Uterus (tissue), 4 donors: ENCODE measurements at places on chromosomes 11 and 22.

GRCh38 chr11:9057007-9057406 is 34.4 kb downstream of the SCUBE2 start:
- DNase-seq = no peak

DNA sequence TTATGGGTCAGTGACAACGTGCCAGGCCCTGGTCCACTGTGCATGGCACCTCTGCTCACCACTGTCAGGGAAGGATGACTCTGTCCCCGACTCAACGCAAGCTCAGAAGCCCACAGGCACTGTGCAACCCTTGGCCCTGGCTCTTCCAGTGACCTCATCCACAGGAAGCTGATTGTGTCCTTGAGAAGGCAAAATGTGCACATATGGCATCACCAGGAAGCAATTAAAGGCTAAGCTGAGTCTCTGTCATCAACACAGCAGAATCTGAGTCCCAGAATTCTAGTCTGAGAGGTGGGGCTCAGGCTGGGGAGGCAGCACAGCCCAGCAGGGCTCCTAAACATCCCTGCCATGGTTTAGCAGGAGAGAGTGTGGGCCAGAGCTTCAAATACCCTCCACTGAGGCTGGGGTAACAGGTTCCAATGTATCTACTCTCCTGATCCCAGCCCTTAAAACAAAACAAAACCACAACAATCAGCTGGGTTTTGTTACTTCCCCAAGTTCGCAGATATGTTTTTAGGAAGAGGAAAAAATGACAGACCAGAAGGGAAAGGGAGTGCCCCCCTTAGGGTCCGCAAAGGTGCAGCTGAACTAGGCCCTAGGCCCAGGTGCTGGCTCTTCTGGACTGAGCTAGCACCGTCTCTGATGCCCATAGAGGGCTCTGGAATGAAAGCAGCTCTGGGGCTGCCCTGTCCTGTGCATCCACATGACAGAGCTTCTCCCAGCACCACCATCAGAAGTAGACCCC is 33.5 kb upstream of the GNAZ start:
- DNase-seq = no peak

DNA sequence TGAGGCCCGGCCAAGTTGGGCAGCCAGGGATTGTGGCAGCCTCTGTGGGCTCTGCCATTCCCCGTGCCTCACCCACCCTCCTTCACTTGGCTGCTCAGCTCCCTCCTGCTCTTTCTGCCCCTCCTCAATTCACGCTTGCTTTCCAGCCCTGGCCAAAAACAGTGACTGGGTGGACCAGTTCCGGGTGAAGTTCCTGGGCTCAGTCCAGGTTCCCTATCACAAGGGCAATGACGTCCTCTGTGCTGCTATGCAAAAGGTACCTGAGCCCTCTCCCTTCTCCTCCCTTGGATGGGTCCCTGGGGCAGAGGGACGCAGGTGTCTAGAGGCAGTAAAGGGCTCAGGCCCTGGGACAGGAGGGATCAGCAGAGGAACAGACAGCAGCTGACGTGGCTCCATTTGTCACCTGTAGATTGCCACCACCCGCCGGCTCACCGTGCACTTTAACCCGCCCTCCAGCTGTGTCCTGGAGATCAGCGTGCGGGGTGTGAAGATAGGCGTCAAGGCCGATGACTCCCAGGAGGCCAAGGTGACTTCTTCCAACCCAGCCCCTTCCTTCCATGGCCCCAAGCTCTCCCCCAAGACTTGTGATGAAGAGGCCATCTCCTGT is 2.7 kb downstream of the FREY1 start:
- DNase-seq = no peak

- DNase-seq = no peak
Observed at GRCh38 chr22:31326877-31327276, 19.3 kb downstream of the PATZ1 start.

GRCh38 chr11:11265994-11266606 is 87.0 kb downstream of the CSNK2A3 start:
- DNase-seq = no peak

DNA sequence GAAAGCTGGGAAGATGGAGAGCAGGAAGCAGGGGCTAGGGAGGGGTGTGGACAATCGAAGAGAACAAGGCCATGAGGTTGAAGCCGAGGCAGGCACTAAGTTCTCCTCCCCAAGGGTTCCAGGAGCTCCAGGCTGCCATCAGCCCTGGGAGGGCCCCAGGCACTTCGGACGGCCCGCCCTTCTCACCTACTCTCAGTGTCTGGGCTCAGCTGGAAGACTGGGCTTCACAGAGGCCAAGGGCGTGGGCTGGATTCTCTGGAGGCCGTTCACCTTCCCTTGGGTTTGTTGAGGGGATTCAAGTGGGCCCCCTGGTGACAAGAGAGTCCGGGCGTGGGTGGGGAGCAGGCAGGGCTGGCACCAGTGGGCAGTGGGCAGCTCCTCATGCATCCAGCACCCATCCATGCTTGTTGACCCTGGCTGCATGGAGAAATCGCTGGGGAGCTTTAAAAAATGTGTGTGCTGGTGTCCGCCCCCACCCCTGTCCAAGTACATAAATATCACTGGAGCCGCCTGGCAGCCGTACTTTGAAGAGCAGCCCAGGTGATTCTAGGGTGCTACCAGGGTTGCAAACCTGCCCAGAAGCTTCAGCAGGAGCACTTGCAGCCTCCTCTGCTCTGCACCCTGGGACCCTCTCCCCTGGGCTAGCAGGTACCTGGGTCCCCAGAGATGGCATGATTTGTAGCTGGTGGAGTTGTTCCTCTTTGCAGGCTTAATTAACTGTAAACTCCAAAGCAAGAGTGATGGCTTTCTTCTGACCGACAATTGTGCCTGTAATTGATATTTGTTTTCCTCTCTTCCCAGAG is 74.3 kb downstream of the RTL6 start:
- peak; percentile 9 for DNase-seq

- no peak for DNase-seq
Observed at GRCh38 chr11:30364139-30364836, 41.4 kb downstream of the ARL14EP start.
